MM.1S (cell line): ENCODE measurements at places on chromosomes 7 and 10.

DNA sequence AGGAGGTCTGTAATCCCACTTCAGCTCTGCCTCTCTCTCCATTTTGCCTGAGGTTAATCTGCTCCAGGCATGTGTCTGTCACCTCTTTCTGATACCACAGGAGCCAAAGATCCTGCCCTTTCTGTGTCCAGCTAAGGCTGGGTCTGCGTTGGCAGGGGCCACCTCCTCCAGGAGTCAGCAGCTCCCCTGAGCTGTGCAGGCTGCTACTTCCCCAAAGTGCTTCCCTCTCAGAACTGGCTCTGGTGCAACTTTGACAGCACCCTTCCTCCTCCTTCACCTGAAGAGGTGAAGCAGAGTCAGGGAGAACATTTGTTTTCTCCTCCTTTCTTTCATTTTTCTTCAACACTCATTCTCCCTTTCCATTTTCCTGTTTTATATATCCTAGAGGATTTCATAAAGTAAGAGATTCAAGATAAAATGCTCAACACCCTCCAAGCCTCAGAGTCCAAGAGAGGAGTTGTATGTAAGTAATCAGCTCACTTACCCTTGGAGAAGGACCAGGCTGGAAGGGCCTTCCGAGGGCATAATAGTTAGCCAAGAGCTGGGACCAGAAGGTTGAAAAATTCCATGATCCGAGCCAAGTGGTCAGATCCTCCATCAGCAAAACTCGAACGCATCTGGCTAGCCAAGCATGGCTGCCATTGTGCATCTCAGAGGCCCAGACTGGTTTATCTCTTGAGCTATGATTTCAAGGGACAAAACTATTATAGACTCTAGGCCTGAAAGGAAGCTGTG is 257.3 kb downstream of the PTEN start:
- no peak overlapping the region for H3K4me3 ChIP-seq
- no peaks in the 10 kb centered on the region for H3K27me3 ChIP-seq
- no peak for DNase-seq
- H3K4me1 ChIP-seq, result no peaks in the 10 kb centered on the region

DNA sequence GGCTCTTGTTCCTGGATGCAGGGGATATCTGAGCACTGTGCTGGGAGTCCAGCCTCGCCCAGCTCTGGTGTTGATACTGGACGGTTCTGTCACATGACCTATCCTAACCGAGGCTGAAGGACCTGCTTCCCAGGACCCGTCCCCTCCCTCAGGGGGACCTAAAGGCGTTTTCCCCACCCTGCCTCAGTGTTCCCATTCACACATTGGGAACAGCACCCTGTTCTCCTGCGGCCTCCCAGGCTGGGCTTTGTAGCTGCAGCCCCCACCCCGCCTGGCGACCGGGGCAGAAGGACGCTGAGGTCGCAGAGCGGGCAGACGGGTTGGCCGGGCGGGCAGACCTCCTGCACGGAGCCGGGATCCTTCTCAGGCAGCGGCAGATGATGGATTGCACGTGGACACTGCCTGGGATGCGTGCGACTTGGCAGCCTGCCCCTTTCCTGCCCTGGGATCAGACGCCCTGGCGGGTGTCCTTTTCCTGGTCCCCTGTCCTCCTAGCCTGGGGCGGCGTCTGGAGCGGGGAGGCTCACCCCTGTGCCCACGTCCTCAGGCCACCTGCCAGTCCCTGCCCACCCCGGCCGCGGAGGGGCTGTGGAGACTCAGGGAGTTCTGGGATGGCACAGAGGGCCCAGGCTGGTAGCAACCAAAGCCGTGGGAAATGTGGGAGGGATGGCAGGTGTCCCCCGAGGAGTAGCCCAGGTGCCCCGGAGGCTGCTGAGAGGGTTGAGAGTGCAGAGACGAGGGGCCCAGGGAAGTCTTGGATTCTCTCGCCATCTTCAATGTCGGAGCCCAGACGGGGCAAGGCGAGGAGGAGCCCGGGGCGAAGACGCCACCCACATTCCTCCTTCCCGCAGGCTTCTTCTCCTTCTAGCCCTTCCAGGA is 17.2 kb upstream of the PSMG3 start:
- H3K27me3 ChIP-seq, result peaks cover 89% of the 10 kb centered on the region
- H3K27ac ChIP-seq, result no peak overlapping the region
- no peaks in the 10 kb centered on the region for H3K4me1 ChIP-seq

DNA sequence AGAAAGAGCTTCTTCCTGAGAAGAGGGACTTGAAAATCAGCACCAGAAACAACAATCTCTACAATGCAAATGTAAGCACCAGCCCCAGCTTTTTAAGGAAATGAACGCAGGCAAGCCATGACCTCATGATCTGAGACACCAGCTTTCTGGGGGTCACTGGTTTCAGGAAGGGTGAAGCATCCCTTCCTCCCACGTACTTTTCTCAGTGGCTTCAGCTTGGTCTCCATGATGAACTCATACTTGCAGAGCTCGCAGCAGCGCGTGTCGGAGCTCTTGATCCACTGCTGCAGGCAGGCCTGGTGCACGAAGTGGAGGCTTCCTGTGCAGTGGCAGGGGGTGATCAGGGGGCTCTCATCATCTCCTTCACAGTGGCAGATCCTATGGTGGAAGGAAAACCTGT is 87.0 kb downstream of the ALOX5 start:
- H3K36me3 ChIP-seq, result no peaks in the 10 kb centered on the region
- H3K4me3 ChIP-seq, result peak overlapping the region; percentile 21; the same call in 1 of the 2 replicates
- no peaks in the 10 kb centered on the region for H3K27me3 ChIP-seq
- peaks cover 59% of the 10 kb centered on the region for H3K4me1 ChIP-seq
- peak; percentile 59 for DNase-seq
- H3K27ac ChIP-seq, result peak overlapping the region; percentile 97

GRCh38 chr10:17443707-17444387 is 10.5 kb downstream of the ST8SIA6 start:
- no peak for DNase-seq
- H3K36me3 ChIP-seq, result no peaks in the 10 kb centered on the region
- no peak overlapping the region for H3K27ac ChIP-seq

GRCh38 chr7:134742688-134743350 is 36.6 kb upstream of the CALD1 start:
- no peak overlapping the region for H3K4me3 ChIP-seq
- no peak for DNase-seq
- no peaks in the 10 kb centered on the region for H3K27me3 ChIP-seq
- no peak overlapping the region for H3K27ac ChIP-seq
- no peaks in the 10 kb centered on the region for H3K4me1 ChIP-seq
- H3K36me3 ChIP-seq, result no peaks in the 10 kb centered on the region

DNA sequence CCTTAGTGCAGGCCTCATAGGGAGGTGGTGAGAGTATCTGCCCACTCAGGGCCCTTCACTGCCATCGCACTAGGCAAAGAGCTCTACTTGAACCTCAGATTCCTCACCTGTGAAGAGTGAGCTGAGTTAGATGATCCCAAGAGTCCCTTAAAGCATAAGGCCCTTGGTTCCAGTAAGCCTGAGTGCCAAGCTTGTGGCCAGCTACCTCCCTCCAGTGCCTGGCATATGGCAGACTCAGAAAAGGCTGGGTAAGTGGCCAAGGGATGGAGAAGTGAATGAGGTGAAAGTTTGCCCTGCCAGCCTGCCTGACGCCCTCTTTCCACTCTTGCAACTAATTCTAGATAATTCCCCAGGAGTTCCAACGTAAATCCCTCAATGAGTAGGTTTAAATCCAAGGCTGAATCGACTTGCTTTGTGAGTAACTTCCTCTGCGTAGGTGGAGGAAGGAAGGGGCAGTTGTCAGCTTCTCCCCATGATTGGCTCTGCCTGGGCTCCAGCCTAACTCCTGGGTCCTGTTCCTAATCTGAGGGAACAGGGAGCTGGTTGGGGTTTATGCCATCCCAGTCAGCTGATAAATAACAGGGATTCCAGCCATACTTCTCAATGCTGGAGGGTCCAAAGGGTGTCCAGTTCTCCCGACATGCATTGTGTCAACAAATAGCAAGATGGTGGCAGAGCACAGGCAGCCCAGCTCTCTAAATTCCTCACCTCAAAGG is 14.2 kb downstream of the DUSP5 start:
- H3K36me3 ChIP-seq, result peaks cover 55% of the 10 kb centered on the region
- H3K4me1 ChIP-seq, result peaks cover 5% of the 10 kb centered on the region; the same call in 1 of the 2 replicates
- peak; percentile 5 for DNase-seq
- H3K4me3 ChIP-seq, result no peak overlapping the region
- peak overlapping the region; percentile 16; the same call in 1 of the 2 replicates for H3K27ac ChIP-seq

DNA sequence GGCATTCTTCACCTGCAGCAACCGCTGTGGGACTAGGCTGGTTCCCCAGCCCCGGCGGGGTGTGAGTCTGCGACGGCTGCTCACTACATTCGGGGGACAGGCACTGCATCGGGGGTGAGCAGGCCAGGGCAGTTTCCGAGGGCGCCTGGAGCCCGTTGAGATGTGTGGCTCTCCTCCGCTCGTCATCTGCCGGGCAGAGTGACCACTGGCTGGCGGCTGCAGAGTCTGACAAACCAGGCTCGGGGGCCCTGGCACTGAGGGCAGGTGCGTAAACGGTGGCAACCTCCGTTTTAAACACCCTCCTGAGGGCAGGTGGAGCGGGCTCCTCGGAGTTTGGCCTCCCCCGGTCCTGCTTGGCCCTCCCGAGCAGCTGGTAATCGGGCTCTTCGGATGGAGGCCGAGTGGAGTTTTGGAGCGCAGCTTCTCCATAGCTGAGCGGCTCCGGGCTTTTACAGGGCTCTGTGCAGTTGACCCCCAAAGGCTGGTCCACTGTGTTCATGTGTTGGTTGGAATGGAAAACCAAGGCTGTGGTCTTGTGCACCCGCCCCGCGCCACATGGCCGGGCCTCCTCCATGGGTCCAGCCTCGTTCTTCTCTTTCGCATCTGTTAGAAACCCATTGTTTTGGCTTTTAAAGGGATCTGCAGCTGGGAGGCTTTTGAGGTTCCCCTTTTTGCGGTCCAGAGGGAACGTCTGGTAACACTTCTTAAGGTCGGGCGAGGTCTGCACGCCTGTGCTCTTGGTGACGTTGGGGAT is 20.9 kb downstream of the INSYN2A start:
- no peak for DNase-seq
- no peaks in the 10 kb centered on the region; the same call in 1 of the 2 replicates for H3K27me3 ChIP-seq
- no peak overlapping the region for H3K4me3 ChIP-seq
- no peaks in the 10 kb centered on the region for H3K36me3 ChIP-seq
- H3K27ac ChIP-seq, result no peak overlapping the region

DNA sequence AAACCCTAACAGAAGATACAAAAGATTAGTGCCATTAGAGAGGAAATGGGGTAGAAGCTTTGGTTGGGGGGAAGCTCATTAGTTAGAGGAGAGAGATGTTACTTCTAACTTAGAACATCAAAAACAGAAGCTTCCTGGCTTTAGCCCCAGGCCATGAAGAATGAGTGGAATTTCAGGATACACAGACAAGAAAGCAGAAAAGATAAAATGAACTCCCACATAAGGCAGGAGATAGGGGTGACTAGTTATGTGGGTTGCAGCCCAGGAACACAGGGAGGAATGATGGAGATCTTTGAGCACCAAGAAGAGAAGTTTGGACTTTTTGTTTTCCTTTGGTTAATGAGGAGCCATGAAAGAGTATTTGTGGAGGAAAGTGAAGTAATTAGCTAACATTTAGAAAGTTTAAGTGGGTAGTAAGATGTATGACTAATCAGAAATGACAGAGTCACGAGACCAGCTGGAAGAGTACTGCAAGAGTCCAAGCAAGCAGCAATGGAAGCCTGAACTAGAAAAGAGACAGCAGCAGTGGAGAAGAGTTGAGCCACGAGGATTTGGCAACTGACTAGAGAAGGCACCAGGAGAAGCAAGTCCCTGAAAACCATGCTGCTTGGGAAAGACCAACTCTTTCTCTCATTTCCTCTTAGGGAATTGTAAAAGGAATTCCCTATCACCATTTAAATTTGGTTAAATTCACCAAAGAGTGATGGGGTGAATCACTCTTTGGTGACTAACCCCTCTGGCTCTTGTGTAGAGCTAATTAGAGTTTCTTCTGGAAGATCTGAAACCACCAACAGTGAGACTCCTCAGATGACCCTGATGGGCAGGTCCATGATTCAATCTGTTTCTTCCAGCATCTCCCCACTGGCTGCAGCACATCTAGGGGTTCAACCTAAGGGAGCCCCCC is 131.9 kb downstream of the KCNMA1 start:
- H3K27me3 ChIP-seq, result no peaks in the 10 kb centered on the region
- no peak overlapping the region for H3K27ac ChIP-seq
- no peak overlapping the region for H3K4me3 ChIP-seq

GRCh38 chr10:96358851-96359540 is at the start of gene OPALIN:
OPALIN (minus strand) TSS chr10:96359002; CDS start chr10:96358896, 106 bp downstream.
- DNase-seq, result no peak
- H3K4me3 ChIP-seq, result no peak within 1 kb of the TSS
- no peaks in the 10 kb centered on the region for H3K27me3 ChIP-seq
- H3K36me3 ChIP-seq, result no peaks in the 10 kb centered on the region
- H3K27ac ChIP-seq, result no peak within 1 kb of the TSS

DNA sequence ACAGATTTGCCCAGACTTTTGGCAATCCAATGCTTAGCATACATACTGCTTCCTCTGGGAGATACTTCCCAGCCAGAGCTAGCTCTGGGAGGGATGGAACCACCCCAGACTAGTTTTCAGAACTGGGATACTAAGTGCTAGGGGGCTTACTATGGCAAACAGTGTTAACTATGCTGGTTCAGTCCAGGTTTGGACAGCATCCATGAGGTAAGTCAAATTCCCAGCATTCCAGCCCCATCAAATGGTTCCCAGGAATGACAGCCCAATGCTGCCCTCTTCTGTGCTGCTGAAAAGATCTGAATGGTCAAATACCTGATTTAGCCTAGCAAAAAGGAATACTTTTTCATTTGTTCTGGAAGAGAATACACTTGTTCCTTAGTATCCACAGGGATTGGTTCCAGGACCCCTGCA is 141.7 kb upstream of the CCDC6 start:
- H3K4me1 ChIP-seq, result no peaks in the 10 kb centered on the region
- H3K27ac ChIP-seq, result no peak overlapping the region
- H3K27me3 ChIP-seq, result no peaks in the 10 kb centered on the region

DNA sequence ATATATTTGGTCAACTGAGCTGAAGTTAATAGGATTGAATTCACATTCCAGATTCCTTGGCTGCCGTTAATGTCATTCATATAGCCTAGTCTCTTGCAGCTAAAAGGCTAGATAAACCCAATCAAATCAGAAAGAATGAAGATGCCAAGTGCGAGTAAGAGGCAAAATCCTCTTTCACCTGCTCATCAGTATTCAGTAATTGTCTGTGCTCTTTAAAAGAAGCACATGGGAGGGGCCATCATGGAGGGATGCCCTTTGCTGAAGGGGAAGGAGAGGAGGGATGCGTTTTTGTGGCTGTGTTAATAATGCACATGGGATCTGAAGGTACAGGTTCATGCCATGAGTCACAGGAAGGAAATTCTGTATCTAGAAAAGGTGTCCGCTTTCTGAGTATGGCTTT is 232.2 kb downstream of the TMEM178B start:
- H3K4me3 ChIP-seq, result no peak overlapping the region
- no peaks in the 10 kb centered on the region; the same call in 1 of the 2 replicates for H3K4me1 ChIP-seq
- H3K27me3 ChIP-seq, result no peaks in the 10 kb centered on the region
- no peaks in the 10 kb centered on the region for H3K36me3 ChIP-seq
- DNase-seq, result no peak
